ENCODE measurements at places on chromosomes 3 and 15. TPM values are rescaled to one million over a fixed set of nuclear protein-coding genes. Genes with fewer than 3 reads are reported as not detected.

DNA sequence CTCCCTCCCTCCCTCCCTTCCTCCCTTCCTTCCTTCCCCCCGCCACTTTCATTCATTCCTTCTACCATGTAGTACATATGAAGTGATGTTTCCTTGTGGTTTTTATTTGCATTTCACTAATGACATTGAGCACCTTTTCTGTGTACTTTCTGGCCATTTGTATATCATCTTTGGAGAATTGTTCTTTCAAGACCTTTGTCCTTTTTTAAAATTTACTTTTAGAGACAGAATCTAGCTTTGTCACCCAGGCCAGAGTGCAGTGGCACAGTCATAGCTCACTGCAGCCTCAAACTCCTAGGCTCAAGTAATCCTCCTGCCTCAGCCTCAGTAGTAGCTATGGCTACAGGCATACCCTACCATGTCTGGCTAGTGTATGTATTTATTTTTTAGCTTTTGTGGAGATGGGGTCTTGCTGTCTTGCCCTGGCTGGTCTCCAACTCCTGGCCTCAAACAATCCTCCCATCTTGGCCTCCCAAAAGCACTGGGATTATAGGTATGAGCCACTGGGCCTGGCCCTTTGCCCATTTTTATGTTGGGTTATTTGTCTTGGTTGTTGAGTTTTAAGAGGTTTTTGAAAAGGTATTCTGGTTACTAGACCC, 42.0 kb upstream of the CTDSPL2 start:
- no peak overlapping the region for H3K4me3 ChIP-seq
- no peaks in the 10 kb centered on the region for H3K27me3 ChIP-seq
- H3K4me1 ChIP-seq = no peaks in the 10 kb centered on the region
- no peak for DNase-seq
- peaks cover 29% of the 10 kb centered on the region for H3K36me3 ChIP-seq
- H3K27ac ChIP-seq = no peak overlapping the region

- H3K27me3 ChIP-seq = no peaks in the 10 kb centered on the region
- H3K36me3 ChIP-seq = no peaks in the 10 kb centered on the region
- DNase-seq = no peak
These were observed 86.6 kb upstream of the CHD2 start for GRCh38 chr15:92813485-92813884.

GRCh38 chr3:64143409-64144130, 81.7 kb downstream of the PRICKLE2 start:
- no peaks in the 10 kb centered on the region for H3K27me3 ChIP-seq
- no peak for DNase-seq
- H3K4me3 ChIP-seq = no peak overlapping the region
- no peaks in the 10 kb centered on the region for H3K4me1 ChIP-seq
- no peak overlapping the region for H3K27ac ChIP-seq
- H3K36me3 ChIP-seq = peaks cover 13% of the 10 kb centered on the region

DNA sequence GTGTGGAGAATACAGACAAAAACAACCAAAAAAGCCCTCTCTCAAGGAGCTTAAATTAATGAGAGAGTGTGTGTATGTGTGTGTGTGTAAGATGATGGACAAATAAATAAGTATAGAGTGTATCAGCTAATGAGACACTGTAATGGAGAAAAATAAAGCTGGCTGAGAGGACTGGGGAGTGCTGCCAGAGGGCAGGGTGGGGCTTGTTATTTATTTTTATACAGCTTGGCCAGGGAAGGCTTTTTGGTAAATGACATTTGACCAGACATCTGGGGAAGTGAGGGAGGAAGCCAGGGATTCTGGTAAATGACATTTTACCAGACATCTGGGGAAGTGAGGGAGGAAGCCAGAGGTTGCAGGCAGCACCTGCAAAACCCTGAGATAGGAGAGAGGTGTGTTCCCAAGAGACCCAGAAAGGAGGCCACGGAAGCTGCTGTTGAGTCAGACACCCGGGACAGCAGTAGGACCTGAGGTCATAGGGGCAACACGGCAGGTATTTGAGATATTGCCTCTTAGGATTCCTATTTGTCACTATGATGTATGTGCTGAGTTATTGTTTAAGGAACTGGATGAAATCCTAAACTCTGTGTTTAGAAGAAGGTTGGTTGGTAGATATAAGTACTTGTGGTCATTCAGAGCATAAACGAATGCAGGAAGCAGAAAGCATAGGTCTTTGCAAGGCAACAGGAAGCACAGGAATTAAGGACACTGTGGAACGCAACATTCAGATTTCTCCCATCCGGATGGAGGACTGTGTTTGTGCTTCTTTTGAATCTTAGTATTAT, 2.7 kb downstream of the SV2B start:
- no peak overlapping the region for H3K27ac ChIP-seq
- H3K36me3 ChIP-seq = no peaks in the 10 kb centered on the region
- peaks cover 28% of the 10 kb centered on the region for H3K4me1 ChIP-seq
- H3K4me3 ChIP-seq = no peak overlapping the region

DNA sequence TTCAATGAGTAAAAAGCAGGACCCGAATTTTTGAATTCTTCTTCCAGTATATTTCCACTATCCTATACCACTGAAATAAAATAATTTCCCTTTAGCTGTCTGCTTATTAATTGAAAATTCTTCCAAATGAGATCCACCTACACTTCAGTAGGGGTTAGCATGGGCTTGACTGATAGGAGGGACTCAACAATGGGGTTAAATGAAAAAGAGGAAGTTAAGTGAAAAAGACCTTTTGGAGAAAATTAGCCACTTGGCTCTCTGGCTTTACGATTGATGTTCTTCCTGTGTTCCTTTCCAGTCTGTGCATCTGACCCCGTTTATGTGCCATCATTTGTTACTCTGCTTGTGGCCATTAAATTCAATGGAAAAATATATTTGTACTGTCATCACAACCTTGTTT, 54.0 kb upstream of the GCNT3 start:
- H3K27me3 ChIP-seq = no peaks in the 10 kb centered on the region
- DNase-seq = no peak
- no peaks in the 10 kb centered on the region for H3K4me1 ChIP-seq
- no peaks in the 10 kb centered on the region for H3K36me3 ChIP-seq

DNA sequence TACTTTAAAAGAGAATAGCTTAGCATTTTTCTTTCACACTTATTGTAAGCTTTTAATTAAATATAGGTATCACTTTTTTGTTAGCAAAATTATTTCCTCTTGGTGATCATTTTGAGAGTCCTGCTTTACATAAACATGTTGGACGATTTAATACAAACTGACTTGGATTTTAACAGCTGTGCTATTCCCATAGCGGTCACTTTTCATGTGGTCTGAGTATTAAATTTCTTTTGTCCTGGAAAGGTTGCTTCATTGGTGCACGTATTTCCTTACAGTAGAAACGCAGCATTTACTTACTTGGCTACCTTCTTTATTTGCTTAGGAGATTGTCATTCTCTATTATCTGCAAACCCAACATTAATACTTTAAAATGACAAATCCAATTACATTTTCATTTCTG, 109.4 kb downstream of the ATG7 start:
- no peak overlapping the region for H3K27ac ChIP-seq
- H3K4me1 ChIP-seq = peaks cover 17% of the 10 kb centered on the region
- DNase-seq = no peak
- no peaks in the 10 kb centered on the region for H3K36me3 ChIP-seq
- no peak overlapping the region for H3K4me3 ChIP-seq

DNA sequence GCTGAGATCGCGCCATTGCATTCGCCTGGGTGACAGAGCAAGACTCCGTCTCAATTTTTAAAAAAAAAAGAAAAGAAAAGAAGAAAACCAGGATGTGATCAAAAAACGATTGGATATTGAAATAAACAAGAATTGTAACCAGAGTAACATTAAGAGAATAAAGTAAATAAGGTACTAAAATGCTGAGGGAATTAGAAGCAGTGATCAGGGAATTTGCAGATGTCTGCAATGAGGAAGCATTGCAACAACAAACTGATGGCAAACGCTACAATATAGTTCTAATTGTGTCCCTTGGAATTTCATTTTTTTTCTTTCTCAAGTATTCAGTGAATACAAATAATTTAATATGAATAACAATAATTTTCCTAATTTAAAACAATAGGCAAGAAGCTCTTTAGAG, 1077.5 kb downstream of the TBL1XR1 start:
- no peak overlapping the region for H3K4me3 ChIP-seq
- DNase-seq = no peak
- H3K27me3 ChIP-seq = no peaks in the 10 kb centered on the region
- H3K4me1 ChIP-seq = no peaks in the 10 kb centered on the region
- no peak overlapping the region for H3K27ac ChIP-seq
- H3K36me3 ChIP-seq = no peaks in the 10 kb centered on the region

DNA sequence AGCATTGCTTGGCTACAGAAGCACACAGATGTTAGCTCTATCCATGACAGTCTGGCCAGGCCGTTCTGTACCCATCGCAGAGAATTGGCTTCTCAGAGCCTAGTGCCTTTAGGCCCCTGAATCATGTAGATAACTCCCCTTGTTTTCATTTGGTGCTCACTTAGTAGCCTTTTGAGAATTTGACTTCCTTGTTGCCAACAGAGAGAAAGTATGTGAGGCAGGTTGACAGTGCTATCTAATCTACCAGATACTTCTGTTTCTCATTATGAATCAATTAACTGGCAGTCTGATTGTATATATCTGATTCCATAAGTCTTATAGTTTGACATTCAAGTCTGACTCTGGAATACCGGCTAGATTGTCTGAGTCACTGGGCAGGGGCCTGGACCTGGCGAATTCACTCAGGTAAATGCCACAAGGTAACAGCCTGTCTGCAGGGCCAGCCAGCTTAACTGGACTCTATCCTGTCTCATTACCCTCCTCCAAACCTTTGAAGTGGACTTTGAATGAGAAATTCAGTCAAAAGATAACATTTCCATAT, 160.2 kb downstream of the GHSR start:
- no peaks in the 10 kb centered on the region for H3K27me3 ChIP-seq
- no peaks in the 10 kb centered on the region for H3K36me3 ChIP-seq
- H3K27ac ChIP-seq = no peak overlapping the region
- no peak for DNase-seq
- H3K4me3 ChIP-seq = no peak overlapping the region

Gene ROBO2
- total RNA-seq = 14.6 TPM

Gene STAC
- 30.7 TPM for total RNA-seq

Gene STRC
- 1.8 TPM for total RNA-seq

Gene THPO
- not detected for total RNA-seq

Gene PRSS50
- total RNA-seq = 4.2 TPM

Gene CCDC54
- not detected for total RNA-seq
